ENCODE measurements at places on chromosomes 6 and 20.

GRCh38 chr6:12803486-12803885 lies 86.9 kb downstream of the PHACTR1 start:
- peak; percentile 23 for DNase-seq

GRCh38 chr6:4459032-4459431 lies 317.2 kb upstream of the CDYL start:
- DNase-seq: peak; percentile 79

DNA sequence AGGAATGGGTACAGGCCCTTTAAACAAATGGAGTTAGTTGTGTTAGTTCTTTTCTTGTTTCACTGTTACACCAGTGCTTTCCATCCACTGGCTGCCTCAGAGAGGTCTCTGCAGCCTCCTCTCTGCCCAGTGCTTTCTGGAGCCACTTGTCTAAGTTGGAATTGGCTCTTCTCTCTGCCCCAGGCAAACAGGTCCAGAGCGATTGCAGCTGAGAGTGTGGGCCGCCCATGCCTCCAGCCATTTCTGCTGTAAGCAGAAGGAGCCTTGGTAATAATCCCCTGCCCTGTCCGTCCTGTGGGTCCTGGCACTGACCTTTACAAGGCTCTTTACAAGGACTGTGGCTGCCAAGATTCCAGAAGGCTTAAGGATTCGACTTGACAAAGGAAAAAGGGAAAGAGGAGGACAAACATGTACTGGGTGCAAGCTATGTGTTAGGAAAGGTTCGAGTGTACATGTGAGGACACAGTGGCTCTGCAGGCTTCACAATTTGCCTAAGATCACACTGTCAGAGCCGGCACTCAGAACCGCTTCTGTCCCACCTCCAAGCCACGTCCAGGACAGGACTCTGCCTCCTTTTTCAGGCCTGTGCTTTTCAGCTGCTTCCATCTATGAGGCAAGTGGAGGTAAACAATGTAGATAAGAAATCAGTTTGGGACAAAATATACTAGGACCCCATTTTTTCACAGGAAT lies 88.5 kb downstream of the POPDC3 start:
- DNase-seq: no peak

DNA sequence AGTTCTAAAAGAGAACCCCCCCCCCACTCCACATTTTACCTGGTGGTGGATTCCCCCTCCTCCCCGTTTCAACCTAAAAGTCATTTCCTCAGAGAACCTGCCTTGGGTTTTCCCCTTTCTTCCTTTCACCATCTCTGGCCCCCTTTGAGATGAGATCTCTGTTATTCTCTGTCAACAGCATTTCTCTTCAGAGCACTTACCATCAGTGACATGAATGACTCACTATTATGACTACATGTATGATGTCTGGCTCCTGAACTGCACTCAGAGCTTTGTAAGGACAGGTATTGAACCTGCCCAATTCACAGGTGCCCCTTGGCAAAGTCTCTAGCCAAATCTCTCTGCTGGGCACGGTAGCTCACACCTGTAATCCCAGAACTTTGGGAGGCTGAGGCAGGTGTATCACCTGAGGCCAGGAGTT lies 61.4 kb upstream of the JARID2 start:
- DNase-seq: no peak

DNA sequence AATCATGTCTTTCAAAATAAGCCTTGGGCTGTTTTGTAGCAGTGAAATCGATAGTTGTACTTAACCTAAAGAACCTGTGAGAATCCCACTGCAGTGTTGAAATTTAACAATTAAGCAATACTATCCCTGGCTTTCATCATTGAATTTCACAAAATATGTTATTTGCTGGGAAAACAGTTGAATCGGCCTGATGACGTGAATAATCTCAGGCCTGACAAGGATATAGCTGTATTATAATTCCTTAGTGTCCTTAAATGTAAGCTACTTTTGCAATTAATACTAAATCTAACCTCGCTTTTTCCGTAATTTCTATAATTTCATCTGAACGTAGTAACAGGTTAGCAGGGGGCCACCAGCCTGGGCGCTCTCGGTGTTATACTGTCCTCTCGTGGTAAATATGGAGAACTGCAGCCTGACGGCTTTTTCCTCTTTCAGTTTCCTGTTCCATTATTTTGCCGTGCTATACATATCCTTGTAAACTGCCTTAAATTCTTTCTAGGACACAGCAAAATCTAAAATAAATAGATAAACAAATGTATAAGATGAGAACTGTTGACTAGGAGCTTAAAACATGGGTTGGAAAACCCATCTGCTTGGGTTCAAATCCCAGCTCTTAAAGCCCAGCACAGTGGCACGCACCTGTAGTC lies 24.0 kb downstream of the MTFR2 start:
- peak; percentile 76 for DNase-seq

- DNase-seq: no peak
Observed at GRCh38 chr20:63895202-63895951, 451 bp downstream of the DNAJC5 start.

DNA sequence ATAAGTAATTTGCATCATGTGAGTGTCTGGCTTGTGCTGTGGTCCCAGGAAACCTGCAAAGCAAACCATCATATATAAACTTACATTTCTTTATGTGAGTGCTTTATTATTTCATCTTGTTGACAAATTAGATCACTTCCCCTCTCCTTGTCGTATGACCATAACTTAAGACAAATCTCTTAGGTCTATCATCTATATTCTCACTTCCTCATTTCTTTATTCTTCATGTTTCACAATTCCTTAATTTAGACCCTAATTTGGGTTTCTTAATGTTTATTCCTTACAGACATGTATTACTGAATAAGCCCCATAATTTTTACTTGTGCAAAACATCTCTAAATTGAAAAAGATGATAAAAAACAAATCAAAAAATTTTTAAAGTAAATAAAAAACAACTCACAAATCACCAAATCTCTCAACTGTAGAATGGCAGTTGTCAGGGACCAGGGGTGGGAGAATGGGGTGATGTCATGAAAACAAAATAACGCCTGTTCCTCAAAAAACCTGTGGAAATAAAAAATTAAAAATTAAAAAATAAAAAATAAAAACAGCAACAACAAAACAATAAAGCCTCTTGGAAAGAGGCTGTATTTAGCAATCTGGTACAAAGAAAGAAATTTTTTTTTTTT lies 49.5 kb upstream of the FBXO30 start:
- DNase-seq: no peak

DNA sequence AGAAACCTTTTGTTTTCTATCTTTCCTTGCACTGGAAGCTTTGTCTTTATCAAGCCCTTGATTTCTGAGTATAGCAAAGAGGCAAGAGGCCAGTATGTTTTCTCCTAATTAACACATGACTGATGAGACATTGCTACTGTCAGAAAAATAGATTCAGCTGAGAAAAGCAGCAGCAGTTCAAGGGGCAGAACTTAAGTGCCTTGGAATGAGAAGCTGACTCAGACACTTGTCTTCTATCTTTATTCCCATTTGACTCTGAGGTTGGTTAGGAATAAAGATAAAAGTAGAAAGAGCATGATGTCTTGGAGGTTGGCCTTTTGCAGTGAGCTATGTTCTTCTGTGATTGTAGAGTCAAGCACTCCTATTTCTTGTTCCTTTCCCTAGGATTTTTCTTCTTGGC lies 79.1 kb upstream of the MAN1A1 start:
- DNase-seq: no peak

- no peak for DNase-seq
Observed at GRCh38 chr6:52595796-52596130, 18.9 kb upstream of the TRAM2 start.

GRCh38 chr6:79158856-79159516 lies 75.5 kb downstream of the HMGN3 start:
- DNase-seq: no peak

- no peak for DNase-seq
Observed at GRCh38 chr6:8084586-8084985, 17.8 kb downstream of the EEF1E1 start.

DNA sequence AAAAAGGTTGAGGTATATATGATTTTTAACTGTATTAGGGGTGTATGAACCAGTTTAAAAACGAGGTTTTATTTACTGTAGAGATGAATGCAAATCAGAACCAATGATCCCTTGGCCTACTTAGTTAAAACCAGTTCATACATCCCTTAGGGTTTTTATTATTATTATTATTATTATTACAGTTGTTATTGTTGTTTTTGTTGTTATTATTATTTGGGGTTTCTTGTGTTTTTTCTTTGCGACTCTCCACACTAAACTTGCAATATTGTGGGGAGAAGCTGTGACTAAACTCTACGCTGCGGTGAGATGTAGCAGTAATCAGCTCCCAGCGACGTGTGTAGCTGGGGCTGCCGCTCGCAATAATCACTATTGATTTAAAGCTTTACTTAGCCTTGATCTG lies 62.2 kb downstream of the SSR1 start:
- no peak for DNase-seq

- no peak for DNase-seq
Observed at GRCh38 chr20:18796282-18796833, 17.2 kb upstream of the SCP2D1 start.

DNA sequence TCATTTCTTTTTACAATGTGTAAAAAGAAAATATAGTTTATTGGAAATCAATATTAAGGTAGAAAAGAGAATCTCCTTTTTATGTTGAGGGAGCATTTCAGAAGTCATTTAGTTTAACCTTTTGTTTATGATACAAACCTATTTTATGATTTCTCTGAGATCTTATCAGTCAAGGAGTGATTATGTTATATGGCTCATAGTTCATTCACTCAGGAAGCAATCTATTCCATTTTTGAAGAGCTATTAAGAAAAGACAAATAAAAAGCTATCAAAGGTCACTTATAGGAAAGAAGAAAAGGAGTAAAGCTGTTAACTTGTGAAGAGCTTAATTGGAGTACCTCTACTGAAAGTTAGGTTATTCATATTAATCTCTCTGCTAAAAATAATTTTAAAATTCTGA lies 526.6 kb upstream of the JAG1 start:
- DNase-seq: no peak

DNA sequence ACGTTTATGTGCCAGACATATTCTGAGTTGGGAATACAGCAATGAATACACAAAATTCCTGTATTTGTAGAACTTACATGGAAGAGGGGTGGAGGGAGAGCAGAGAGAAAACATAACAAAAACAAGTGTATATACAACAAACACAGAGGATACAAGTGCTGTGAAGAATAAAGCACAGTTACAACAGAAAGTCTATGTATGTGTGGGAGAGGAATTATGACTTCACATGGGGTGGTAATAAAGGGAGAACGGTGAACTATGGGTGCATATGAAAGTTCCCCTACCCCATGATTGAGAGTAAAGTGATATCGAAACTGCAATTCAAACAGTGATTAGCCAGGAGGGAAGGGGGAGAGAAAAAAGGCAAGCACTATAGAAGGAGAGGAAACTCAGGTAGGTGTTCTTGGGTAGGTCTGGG lies 24.6 kb downstream of the HBS1L start:
- DNase-seq: no peak

DNA sequence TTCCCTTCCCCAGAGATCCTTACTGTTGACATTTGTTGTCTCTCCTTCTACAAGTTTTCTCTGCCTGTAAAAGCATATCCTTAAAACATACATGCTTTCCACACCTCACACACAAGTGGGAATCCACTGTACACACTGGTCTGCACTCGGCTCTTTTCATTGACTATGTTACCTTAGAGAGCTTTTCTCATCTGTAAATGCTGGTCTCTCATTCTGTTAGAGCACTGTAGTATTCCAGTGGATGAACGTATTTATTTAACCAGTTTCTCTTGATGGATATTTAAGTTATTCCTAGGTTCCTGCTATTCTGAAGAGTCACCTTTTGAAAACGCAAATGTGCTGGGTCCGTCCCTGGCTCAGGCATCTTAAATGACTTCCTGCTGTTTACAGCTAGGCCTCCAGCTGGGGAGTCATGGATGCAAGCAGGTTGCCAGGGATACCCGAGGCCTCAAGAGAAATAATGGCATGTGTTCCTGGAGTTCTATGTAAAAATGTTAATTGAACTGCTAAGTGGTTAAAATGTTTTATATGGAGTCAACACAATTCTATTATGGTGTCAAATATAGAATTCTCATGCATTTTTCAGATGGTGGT lies 61.1 kb upstream of the TGM3 start:
- DNase-seq: no peak

- peak; percentile 21 for DNase-seq
Observed at GRCh38 chr6:3356824-3357420, 98.2 kb downstream of the PSMG4 start.

- DNase-seq: no peak
Observed at GRCh38 chr6:150536835-150537234, 62.9 kb upstream of the PLEKHG1 start.

DNA sequence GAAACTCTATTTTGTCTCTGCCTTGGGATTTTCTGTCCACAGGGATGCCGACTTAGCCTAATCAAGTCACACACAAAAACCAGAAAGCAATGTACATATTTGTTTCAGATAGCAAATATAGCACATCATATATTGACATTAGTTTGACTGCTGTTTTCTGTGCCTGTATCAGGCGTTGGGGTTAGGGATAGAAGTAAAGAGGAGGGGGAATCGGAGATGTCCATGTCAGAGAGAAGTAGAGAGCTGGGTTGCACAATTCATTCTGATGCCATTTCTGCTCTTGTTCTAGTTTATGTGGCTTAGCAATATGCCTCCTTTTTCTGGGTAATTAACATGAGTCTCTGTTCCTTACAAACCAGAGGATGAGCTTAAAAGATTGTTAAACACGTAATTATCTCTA lies 14.7 kb upstream of the IPCEF1 start:
- DNase-seq: no peak

DNA sequence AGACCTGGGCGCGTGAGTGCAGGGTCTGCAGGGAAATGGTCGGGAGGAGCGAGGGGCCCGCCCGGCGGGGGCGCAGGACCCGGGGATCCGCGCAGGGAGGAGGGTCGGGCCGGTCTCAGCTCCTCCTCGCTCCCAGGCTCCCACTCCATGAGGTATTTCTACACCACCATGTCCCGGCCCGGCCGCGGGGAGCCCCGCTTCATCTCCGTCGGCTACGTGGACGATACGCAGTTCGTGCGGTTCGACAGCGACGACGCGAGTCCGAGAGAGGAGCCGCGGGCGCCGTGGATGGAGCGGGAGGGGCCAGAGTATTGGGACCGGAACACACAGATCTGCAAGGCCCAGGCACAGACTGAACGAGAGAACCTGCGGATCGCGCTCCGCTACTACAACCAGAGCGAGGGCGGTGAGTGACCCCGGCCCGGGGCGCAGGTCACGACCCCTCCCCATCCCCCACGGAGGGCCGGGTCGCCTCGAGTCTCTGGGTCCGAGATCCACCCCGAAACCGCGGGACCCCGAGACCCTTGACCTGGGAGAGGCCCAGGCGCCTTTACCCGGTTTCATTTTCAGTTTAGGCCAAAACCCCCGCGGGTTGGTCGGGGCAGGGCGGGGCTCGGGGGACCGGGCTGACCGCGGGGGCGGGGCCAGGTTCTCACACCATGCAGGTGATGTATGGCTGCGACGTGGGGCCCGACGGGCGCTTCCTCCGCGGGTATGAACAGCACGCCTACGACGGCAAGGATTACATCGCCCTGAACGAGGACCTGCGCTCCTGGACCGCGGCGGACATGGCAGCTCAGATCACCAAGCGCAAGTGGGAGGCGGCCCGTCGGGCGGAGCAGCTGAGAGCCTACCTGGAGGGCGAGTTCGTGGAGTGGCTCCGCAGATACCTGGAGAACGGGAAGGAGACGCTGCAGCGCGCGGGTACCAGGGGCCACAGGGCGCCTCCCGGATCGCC lies 54.2 kb upstream of the HLA-A start:
- peak; percentile 70 for DNase-seq

Measured in AG20443 (cell line).